NCI-H69 (cell line): ENCODE measurements at places on chromosomes 1 and 21.

DNA sequence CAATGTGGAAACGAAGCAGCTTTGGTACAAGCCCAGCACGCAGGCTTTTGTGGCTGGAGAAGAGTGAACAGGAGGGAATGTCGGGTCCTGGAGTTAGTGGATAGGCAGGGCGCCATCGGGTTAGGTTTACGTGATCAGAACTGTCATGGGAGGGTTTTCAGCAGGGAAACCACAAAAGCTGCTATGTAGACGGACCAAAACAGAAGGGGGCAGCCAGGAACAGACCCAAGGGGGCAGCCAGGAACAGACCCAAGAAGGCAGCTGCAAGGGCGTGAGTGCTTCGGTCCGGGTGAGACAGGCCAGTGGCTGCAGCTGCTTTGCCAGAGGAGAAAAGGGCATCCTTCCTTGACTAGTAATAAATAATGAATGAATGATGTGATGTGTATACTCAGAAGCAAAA, 77.5 kb upstream of the KIF1B start:
- DNase-seq, result no peak

DNA sequence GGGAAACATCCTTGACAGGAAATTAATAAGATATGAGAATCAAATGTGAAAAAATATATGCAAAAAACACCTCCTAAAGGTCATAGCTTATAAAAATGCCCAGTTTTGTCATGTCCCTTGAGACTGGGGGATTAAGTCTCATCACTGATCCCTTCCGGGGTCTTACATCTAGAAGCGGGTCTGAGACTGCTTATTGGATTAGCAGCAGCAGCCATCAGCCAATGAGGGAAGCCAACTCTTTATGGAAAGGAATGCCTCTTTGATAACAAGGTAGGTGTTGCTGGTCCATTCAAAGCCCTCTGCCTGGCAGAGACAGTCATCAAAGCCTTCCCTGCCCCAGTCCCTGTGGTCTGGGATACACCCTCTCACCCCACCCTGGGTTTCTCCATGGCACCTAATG, 3.9 kb upstream of the CACNA1S start:
- DNase-seq, result no peak

DNA sequence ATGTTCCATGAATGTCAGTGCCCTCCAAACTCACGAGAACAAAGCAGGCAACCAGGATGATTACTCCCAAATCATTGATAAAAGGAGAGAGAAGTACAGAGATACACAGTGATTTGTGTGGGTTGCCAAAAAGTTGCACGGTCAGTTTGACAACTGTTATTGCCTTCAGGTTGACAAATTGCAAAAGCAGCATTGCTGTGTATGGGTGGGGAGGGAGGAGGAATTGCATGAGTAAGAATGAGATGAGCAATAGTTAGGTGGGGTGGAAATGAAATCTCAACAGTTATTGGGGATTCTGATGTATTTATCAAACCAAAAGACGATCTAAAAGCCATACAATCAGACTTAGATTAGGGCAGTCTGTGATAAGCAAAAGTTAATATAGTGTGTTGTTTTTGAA, 93.7 kb downstream of the NTMT2 start:
- DNase-seq, result no peak

DNA sequence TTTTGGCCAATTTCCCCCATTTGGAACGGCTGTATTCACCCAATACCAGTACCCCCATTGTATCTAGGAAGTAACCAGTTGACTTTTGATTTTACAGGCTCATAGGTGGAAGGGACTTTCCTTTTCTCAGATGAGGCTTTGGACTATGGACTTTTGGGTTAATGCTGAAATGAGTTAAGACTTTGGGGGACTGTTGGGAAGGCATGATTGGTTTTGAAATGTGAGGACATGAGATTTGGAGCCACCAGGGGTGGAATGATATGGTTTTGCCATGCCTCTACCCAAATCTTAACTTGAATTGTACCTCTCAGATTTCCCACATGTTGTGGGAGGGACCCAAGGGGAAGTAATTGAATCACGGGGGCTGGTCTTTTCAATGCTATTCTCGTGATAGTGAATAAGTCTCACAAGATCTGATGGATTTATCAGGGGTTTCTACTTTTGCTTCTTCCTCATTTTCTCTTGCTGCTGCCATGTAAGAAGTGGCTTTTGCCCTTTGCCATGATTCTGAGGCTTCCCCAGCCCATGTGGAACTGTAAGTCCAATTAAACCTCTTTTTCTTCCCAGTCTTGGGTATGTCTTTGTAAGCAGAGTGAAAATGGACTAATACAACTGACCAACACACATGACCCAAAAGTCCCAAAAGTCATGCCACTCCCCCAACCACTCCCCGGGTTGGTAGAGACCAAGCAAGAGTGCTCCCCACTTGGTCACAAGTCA, 35.4 kb upstream of the ZNF496 start:
- DNase-seq, result no peak

- no peak for DNase-seq
Measured at GRCh38 chr1:151222130-151222529, 23.8 kb downstream of the PIP5K1A start.

DNA sequence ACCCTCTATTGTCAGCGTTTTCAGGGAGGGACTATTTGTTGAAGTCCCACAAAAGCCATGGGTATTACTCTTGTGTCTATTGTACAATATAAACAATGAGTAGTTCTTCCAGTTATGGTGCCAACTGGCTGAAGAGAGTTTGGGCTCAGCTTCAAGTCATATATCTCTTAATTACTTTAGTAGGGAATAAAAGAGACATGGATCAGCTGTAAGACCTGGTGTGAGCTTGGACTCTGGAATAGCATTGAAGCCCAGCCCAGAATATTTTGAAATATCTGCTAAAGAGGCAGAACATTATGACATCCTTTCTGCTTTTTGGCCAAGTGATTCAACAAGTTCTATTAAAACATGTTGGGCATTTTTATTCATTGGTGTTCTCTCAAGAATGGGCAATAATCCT, 224.9 kb downstream of the BACH1 start:
- DNase-seq, result no peak

GRCh38 chr1:183226963-183227362, 40.9 kb downstream of the LAMC2 start:
- no peak for DNase-seq
